ENCODE measurements at places on chromosomes 2 and 18.

DNA sequence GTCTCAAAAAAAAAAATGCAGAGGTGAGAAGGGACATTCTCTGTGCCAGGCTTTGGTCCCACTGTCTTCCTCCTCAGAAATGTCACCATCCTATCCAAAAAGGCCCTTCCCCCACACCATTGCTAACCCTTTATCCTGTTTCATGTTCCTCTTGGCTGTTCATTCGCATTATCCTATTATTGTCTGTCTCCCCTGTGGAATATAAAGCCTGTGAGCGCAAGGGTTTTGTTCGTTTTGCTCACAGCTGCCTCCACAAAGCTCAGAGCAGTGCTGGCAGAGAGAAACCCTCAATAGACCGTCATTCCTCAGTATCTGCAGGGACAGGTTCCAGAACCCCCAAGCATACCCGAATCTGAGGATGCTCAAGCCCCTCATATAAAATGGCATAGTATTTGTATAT is 91.8 kb downstream of the LOXHD1 start:
- DNase-seq, result no peak

GRCh38 chr2:15703365-15703869 is 111.7 kb downstream of the DDX1 start:
- DNase-seq, result no peak

- DNase-seq, result no peak
Observed at GRCh38 chr18:48961547-48961946, 10.8 kb upstream of the SMAD7 start.

DNA sequence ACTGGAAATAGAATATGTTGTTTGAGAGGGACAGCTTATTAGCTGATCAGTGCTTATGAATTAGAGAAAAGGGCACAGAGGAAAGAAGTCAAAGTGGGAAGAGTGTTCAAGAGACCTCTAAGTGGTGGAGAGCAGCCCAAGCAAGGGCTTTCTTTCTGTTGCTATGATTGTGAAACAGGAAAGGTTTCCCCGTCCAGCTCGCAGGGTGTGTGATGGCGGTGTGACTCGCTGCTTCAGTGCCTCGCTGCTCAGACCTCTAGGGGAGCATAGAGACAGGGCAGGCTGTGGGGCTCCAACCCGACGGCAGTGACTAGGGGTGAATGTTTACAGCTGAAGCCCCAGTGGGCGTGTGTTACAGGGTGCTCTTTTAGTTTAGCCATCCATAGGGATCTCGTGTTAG is 166.5 kb upstream of the COPS8 start:
- DNase-seq, result no peak

DNA sequence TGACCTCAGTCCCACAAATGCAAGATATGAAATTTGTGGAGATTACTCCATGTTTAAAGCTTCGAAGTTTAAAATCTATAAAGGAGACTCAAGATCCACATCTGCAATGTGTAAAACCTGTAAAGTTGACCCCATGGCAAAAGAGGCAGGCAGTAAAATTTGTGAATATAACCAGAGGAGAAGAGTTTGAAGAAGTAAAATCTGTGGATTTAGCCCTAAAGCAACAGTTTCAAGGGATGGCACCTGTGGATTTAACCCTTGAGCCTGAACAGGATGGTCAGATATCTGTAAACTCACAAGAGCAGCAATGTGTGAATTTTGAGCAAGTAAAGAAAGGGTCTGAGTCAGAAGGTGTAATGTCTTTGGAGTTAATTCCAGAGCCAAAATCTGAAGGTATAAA is 11.2 kb upstream of the ZNF512 start:
- no peak for DNase-seq

GRCh38 chr18:24214913-24215312 is 76.1 kb downstream of the CABYR start:
- DNase-seq, result no peak

DNA sequence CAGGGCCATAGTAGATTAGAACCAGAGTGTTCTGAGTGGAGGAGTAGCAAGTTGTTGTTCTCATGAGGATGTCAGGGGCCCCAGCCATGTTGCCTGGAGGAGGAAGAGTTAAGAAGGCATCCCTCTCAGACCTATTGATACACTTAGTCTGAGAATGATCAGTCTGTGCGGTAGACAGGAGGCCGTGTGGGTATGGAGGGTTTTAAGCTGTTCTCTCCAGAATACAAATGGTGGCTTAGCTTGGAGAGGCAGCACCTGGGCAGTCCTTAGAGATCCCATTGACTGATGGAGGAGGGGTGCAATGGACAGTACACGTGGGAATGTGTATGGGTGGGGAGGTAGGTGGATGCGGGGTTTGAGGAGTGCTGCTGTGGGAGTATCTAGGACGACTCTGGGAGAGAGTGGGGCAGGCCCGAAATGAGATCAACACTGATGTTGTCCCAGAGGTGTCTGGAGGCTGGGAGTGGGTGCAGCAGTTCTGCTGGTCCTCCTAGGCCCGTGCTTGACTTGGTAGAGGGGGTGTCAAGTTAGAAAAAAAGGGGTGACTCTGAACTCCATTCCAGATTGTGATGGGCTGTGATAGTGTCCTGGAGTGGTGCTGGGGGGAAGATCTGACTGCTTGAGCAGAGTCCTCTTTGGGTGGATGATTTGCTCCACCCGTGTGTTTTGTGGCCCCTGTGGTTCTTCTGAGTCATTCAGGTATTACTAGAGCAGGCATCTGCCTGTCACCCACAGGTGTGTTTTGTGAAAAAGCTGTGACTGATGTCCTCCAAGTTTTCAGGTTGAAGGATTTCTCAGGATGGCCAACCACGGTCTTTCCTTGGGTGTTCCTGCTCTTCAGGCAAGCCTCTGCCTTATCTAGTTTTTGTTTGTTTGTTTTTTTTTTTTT is 44.7 kb downstream of the C2orf42 start:
- DNase-seq, result no peak

GRCh38 chr2:67548317-67549201 is 151.4 kb downstream of the ETAA1 start:
- DNase-seq, result no peak

- DNase-seq, result peak; percentile 42
Observed at GRCh38 chr2:28268386-28268785, 124.3 kb upstream of the FOSL2 start.

DNA sequence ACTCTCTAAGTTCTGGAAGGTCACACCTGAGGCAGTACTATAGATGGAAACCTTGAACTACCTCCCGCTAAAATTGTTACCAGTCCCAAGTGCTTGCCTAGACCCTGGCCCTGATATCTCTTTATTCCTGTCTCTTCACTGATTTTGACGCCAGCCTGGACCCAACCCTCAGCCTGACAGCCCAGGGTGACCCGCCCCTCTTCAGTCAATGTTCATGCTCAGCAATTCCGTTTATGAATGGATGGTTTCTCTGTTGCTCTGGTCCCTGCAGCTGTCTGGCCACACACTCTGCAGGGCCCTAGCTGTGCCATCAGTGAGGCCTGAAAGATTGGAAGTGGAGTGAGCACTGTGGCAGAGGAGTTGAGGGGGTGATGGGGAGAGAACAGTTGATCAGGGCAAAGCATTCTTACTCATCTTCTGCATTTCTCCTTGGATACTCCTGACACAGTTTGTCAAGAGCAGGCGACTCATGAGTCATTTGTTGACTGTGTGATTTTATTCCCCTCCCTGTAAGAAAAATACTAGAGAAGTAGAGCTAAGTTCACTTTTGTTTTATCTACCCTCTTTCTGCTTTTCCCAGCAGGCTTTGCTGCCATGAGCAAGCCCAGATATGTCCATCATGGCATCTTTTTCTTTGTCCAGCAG is 46.0 kb downstream of the NPAS2 start:
- peak; percentile 82 for DNase-seq

DNA sequence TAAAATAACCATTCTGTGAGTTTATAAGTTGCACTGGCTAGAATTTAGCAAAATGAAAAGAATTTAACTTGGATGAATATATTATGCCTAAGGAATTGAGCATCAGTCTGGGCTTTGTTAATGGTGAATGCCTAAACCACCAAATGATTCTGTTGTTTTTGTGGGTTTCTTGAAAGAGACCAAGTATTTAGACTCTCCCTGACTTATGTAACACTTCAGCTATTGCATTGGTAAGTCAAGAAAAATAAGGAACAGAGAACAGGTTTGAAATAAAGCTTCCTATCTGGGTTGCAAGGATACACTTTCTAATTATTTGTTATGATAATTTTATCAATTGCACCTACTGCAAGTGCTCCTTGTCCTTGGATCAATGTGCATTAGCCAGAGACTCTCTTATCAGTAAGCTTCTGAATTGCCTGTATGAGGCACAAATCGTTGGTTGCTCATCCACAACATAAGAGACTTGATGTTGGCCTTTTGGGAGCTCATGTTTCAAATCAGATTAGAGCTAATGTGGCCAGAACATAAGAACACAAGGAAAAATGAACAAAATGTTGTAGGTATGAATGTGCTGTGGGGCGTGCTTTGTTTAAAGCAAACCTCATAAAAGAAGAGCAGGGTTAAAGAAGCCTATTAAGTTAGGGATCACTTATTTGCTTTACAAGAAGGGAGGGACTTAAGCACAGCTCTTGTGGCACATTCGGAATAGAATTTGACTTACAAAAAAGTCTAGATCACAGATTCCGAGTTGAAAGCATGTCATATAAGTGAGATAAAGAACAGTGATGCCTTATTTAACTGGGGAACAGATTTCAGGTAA is 37.2 kb downstream of the PRKCE start:
- peak; percentile 58 for DNase-seq

DNA sequence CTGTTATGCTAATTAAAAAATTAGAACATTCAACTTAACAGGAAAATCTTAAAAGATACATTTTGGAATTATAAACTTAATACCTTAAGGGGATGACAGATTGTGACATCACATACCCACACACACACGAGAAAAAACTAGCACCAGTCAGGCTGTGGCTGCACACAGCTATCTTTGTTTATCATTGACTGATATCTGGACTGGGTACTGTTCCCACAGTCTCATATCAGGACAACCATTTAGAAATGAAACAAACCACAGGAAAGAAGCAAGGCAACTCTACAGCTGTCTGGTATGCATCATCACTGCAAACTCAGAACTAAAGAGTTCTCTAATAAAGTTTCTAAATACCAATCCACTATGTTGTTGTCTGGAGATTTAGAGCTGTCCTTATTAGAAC is 210.9 kb upstream of the SMAD7 start:
- peak; percentile 30 for DNase-seq

DNA sequence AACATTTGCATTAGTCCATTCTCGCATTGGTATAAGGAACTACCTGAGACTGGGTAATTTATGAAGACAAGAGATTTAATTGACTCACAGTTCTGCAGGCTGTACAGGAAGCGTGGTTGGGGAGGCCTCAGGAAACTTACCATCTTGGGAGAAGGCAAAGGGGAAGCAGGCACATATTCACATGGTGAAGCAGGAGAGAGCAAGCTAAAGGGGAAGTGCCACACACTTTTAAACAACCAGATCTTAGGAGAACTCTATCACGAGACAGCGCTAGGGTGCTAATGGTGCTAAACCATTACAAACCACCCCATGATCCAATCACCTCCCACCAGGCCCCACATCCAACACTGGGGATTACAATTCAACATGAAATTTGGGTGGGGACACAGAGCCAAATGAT is 201.7 kb upstream of the MGAT5 start:
- no peak for DNase-seq

GRCh38 chr2:24021122-24021998 is 11.5 kb downstream of the MFSD2B start:
- DNase-seq, result peak; percentile 44

DNA sequence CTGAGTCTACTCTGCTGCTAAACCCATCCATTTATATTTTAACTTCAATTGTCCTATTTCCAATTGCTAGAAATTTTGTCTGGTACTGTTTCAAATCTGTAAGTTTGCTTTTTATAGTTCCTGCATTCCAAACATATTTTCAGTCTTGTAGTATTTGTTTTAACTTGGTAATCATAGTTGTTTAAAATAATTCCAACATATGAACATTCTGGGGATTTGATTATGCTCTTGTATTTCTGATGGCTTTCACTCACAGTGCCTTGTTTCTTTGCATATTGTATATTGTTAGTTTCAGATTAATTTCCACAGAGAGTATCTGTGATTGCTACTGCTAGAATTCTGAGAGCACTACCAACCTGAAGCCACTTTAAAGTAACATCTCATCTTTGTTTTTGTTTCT is 202.4 kb downstream of the ETAA1 start:
- peak; percentile 13 for DNase-seq

DNA sequence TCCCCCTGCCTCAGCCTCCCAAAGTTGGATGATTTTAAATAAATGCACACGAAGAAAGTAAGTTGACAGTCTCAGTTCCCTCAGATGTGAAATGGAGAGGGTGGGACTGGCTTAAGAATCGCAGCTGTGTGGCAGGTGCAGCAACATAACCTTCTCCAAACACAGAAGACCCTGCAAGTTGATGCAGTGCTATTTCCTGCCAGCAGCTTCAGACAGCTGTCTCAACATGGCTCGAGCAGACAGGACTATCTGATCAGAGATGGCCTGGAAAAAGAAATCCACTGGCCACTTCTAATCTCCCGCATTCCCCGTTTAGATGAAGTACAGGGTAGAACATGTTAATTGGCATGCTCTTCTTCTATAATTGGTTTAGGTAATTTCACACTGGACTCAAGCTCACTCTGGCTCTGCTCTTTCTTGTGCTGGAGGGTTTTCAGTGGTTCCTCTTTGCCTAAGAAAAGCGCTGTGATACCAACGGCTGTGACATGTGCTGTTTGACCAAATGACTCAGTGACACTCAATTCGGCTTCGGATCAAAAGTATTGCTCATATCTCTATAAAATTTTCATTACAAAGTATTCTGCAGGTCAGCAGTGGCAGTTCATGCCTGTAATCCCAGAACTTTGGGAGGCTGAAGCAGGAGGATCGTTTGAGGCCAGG is 40.2 kb downstream of the MYOM1 start:
- DNase-seq, result no peak

GRCh38 chr2:109659396-109660045 is 45.4 kb downstream of the SOWAHC start:
- no peak for DNase-seq

GRCh38 chr2:191151331-191151730 is 537 bp upstream of the STAT4 start:
- no peak for DNase-seq

- DNase-seq, result no peak
Observed at GRCh38 chr18:75211953-75212750, 1.6 kb downstream of the TSHZ1 start.

- no peak for DNase-seq
Observed at GRCh38 chr2:127709336-127709735, 8.0 kb downstream of the SFT2D3 start.

All from renal cortical epithelial cell (primary cell).